ENCODE measurements at places on chromosomes 3 and 15.

DNA sequence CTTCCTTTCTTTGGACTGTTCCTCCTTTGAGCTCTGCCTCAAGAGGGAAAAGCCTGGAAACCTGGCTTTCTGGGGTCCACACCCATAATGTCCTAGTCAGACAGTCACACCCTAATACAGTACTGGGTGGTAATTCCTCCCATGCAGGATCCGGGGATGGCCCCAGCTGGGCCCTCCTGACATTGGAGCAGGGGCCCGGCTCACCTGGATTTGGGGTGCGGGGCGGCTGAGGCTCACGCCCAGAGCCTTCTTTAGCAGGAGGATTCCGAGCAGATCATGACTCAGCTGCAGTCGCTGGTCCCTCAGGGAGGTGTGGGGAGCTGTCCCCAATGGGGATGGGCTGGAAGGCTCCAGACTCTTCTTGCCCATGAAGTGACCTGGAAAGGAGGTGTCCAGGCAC is 1.0 kb downstream of the NMB start:
- DNase-seq, result no peak

- no peak for DNase-seq
Measured at GRCh38 chr3:29363110-29363509, 82.2 kb downstream of the RBMS3 start.

GRCh38 chr15:78501857-78502256 is 5.5 kb upstream of the HYKK start:
- DNase-seq, result no peak

- no peak for DNase-seq
Measured at GRCh38 chr3:4313606-4314293, 10.6 kb downstream of the SETMAR start.

DNA sequence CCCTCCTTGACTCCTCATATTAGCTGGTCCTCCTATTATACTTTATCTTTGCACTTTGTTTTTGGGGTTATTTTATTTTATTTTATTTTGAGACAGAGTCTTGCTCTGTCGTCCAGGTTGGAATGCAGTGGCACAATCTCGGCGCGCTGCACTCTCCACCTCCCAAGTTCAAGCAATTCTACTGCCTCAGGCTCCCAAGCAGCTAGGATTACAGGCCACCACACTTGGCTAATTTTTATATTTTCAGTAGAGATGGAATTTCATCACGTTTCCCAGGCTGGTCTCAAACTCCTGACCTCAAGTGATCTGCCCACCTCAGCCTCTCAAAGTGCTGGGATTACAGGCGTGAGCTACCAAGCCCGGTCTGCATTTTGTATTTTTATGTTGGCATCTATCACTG is 126.7 kb downstream of the FOXB1 start:
- DNase-seq, result no peak

GRCh38 chr3:101836652-101837598 is 12.4 kb upstream of the NFKBIZ start:
- DNase-seq, result no peak

GRCh38 chr3:158107605-158108444 is 1.6 kb upstream of the SHOX2 start:
- DNase-seq, result no peak

DNA sequence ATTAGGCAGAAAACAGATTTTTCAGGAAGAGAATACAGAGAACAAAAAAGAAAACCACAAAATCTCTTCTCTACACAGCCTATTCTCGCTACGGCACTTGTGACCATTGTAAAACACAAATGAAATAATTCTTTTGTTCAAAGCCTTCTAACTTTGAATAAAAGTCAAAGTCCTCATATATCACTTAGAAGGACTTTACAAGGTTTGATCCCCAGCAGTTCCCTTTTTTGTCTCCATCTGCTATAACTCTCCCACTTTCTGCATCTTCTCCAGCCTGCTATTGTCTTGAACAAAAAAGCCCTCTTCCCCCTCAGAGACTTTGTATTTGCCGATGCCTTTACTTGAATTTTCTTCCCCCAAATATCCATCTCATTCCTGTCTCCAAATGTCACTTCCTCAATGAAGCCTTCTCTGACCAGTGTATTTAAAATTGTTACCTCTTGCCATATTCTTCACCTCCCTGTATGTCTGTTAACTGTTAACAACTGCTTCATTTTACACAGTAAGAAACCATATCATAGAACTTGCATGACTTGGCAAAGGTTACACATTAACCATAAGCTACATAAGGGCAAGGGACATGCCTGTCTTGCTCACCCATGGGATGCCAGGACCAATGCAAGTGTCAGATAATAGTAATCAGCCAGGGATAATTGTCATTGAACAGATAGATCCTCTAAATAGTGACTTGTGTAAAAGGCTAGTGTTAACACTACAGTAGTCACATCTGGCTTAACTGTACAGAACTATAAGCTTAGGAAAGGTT is 122.4 kb downstream of the CBLB start:
- no peak for DNase-seq

- no peak for DNase-seq
Measured at GRCh38 chr3:129525341-129525968, 3.0 kb upstream of the RHO start.

- no peak for DNase-seq
Measured at GRCh38 chr3:51591231-51591630, 52.7 kb downstream of the RAD54L2 start.

DNA sequence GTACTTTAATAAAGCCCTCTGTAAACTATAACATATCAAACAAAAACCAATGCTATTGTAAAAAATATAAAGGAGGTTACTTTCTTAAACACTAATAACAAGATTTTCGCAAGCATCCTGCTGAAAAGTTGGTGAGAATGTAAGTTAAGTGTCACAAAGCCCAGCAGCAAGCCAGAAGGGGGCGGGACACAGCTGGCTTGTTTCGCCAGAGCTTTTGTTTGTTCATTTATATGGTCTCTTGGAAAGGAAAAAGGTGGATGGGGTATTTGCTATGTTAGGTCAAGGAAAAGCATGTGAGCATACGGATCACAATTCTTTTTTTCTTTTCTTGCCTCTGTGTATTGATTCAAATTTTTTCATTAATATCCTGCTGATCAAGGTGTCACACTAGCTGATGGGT is 59.9 kb downstream of the HACD2 start:
- no peak for DNase-seq

DNA sequence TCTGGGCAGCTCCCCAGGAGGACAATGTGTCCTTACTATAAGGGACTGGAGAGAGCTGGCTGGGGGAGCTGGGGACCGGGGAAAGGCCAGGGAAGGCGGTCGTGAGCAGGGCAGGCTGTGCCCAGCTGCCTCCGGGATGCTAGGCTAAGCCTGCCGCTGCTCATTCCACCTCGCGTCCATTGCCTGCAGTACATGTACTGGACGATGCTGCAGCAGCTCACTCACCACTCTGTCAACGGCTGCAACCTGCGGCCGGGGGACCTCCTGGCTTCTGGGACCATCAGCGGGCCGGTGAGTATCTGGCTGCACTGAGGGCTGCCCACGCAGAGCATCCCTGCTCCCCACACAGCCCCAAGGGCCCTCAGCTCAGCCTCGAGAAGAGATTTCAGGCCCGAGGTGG is 27.1 kb downstream of the FAH start:
- no peak for DNase-seq
